ENCODE measurements at places on chromosomes 3 and 15.

DNA sequence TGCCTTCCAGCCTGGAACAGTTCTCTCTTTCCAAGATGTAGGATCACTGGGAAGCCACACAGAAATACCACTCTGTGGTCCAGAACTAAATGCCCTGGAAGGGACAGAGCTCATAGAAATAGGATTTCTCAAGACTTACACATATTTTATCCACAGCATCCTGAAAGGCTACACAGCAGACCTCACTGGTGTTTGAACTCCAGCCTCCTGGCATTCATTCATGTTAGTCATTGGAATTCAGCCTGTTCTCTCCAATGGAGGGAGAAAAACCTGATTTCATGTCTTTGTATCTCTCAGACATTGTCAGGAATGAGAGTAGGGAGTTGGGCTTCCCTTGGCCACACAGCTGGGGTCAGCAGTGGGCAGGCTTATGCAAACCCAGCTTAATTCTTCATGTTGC, 121.1 kb upstream of the PPP2R3A start:
- DNase-seq = no peak

- peak; percentile 46 for DNase-seq
These were observed 71.0 kb downstream of the SQOR start for GRCh38 chr15:45705510-45706473.

DNA sequence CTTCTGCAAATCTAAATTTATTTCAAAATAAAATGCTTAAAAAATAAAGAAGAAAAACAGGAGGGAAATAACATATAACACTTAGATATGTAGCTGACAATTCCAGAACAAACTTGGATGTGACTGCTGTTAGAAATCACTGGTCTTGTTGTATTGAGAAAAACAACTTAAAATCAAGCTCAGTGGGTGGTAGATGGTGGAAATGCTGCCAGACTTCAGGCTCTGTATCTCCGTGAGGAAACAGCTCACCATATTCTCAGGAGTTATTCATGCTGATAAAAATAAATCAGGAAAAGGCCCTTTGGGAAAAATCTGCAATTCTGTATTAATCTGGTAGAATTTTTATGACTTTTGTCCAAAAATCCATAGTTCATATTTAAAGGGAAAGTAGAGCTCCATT, 477.6 kb downstream of the RAP2B start:
- no peak for DNase-seq

DNA sequence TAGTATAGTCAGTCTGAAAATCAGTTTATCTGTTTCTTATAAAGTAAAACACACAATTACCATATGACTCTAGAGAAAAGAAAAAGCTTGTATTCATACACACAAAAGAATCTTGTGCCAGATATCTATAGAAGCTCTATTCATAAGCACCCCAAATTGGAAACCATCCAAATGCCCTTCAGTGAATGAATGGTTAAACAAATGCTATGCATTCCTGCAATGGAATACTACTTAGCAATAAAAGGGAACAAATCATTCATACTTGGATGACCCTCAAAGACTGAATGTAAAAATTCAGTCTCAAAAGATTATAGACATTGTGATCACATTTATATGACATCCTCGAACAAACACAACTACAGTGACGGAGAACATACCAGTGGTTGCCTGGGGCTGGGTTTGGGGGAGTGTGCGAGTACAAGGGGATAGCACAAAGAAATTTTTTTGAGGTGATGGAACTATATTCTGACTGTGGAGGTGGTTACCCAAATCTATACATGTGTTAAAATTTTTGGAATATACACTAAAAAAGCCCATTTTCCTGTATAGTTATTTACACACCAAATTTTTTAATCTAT, 680.6 kb downstream of the NTRK3 start:
- DNase-seq = no peak

DNA sequence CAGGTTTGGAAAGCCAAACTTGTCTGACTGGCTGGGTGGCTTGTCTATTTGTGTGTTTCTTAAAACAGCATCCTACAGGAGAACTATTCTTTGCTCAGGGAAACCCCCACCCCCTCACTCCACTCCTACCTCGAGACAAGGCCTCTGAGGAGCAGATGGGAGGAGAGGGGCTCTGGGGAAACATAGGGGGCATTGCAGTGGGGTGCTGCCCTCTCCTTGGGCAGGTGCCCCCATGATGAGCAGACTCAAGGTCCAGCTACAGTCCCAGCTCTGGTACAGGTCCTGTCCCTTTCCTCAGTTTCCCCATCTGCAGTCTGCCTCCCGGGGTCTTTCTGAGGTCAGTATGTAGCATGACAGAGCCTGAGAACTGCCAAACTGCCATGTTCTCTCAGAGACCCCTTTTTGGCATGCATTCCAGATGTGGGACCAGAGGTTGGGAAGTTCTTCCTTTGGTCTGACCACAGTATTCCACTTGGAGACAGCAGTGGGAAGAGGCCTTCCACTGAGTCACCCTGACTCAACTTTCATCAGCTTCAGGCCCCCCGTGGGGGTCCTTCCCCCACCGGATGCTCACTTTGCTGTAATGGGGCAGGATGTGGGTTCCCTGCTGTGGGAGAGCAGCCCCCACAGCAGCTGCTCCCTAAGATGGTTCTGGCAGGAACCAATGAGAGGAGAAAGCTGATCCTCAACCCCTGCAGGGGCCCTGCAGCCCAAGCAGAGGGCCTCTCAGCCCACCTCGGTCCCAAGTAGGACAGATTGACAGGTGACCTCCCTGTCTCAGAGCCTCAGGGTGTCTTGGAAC, 32.3 kb upstream of the CYP11A1 start:
- no peak for DNase-seq

GRCh38 chr15:63490345-63491034, 13.9 kb upstream of the USP3 start:
- no peak for DNase-seq

- DNase-seq = peak; percentile 98
These were observed 240 bp upstream of the BHLHE40 start for GRCh38 chr3:4978966-4979427.

DNA sequence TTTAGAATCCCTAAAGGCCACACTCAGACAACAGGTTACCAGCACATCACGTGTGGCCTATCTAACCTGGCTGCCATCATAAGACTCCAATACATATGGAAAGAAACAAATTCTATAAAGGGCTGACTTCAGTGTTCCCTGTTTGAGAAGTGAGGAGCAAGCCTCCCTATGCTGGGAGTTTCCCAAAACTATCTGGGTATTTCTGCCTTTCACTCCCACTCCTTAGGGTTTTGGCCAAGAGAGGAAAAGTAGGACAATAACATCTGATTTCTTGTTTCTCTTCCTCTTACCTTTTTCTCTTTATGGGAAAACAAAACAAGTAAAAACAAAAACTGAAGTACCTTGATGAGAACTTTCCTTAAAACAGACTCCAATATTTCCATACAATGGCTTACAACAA, 121.5 kb upstream of the COL8A1 start:
- no peak for DNase-seq

DNA sequence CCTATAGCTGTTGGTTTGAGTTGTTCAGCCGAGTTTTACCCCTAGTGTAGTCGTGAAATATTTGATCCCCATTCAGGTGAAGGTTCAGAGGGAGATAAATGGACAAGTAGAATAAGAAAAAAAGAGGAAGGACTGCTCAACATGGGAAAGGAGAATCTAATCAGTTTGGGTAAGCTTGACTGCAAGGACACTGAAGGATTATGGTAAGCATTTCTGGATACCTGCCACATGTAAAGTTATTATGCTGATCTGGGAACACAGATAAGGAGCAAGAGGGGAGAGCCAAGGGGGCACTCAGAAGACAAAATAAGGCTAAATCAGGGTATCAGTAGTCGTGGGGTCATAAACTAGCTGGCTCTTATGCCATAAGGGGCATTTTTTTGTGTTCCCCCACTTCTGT, 49.9 kb downstream of the TFG start:
- DNase-seq = no peak

DNA sequence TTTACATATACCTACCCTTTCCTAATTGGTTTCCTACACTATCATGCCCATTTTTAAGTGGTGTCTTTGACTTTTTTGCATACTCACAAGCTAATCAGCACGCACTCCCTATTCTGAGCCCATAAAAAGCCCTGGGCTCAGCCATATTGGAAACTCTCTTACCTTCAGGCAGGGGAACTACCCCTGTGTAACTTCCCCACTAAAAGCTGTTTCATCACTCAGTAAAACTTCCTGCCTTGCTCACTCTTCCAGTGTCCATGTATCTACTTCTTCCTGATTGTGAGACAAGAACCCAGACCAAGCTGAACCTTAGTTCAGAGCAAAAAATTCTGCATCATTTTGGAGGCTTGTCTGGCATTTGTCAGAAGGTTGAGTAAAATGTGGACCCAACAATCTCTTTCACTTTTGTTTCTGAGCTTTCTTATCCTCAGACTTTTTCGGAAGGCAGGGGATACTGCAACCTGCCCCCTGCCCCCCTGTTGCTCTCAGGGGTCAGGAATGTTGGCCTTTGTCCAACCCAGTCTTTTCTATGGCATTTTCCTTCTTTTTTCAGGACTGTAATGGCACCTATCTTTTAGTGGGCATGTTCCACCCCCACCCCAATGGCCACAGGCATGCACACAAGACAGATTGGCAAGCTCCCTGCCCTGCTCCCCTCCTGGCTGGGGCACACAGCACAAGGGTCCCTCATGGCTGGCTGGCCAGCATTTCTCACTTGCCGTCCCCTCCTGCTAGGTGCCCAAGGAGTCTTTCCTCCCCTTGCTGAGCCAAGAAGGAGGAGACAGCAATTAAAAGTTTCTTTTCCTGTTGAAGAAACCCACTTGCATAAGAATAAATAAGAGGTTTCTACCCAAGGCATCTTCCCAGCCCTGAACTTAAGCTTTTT, 26.3 kb upstream of the TMEM45A start:
- DNase-seq = no peak

DNA sequence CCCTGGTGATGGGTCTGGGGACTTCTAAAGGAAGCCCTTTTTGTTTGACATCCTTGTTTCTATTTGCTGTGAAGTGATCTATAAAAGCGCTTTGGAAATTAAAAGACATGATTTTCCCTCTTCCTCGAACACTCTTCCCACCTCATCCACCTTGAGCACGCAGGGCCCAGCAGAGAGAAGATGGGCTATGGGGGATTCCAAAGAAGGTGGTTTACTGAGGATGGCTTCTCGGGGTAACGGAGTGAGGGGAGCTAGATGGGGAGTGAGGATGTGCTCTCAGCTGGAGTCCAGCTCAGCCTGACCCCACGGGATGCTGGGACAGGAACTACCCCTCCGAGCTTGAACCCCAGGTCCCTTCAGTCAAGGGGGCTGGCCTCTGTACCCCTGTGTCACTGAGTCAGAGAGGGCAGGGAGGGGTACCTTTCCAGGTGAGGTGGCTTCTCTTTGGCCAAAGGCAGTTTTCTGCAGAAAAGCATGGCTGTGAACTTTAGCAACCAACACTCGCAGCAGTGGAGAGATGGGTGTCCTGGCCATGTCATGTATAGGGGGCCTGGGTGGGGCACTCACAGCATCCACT, 180.7 kb upstream of the SMAD3 start:
- DNase-seq = no peak

DNA sequence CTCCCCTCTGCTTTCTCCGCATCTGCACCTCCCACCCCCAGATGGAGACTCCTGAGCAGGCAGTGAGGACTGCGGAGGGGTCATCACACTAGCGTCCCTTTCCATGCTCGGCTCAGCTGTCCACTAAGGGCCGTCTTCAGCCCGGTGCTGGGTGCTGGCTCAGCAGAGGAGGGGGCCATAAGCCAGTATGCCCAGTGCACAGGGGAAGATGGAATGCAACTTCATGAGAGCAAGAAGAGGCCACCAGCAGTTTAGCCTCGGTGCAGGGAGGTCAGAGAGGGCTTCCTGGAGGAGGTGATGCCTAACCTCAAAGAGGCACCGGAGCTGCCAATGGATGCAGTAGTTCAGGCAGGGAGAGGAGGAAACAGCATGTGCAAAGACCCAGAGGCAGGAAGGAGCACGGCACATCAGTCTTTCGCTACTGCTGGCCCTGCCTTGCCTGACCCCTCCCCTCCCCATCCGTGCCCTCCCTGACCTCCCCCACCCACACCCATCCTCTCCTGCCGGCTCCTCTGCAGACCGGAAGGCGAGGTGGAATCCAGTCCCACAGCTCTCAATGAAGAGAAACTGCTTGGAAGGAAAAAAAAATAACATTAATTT, 15.2 kb upstream of the PLXND1 start:
- no peak for DNase-seq

GRCh38 chr3:81931265-81932251, 170.1 kb upstream of the GBE1 start:
- DNase-seq = no peak

DNA sequence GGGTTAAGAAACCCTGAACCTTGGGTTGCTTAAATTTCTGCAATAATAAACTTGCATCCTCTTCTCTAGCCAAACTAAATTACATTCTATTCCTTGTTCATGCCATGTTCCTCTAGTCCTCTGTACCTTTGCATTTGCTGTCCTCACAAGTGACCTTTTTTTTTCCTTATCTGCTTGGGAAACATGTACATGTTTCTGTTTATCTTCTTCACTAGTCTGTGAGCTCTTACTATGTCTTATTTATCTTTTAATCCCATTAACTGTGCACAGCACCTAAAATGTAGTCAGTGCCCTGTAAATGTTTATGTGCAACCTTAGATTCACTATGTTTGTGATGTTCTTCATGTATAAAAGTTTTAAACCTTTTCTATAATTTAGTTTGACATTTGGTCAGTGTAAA, 61.9 kb downstream of the REC114 start:
- no peak for DNase-seq

GRCh38 chr3:66425032-66425431, 75.8 kb downstream of the LRIG1 start:
- no peak for DNase-seq

DNA sequence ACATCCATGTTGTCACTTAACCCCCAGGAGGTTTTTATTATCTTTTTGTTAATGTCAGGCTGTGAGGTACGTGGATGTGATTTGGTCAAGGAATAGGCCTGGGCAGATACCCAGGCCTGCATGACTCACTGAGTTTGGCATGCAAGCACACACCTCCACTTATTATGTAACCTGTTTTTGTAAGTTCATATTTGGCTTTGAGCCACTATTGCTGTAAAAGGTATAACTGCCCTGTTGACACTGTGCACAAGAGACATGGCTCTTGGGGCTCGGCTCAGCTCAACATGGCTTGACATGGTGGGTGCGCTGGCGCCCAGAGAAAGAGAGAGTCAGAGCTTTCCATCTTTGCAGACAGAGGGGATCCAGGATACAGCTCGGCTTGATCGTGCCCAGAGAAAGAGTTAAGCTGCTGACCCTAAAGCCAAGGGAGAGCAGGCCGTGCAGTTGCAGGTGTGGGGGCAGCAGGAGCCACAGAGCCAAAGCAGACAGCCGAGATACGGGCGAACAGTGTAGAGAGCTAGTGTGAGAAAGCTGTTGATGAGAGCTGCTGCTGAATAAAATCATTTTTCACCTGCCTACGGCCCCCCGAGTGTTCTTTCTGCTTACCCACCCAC, 67.9 kb upstream of the UNC13C start:
- no peak for DNase-seq

DNA sequence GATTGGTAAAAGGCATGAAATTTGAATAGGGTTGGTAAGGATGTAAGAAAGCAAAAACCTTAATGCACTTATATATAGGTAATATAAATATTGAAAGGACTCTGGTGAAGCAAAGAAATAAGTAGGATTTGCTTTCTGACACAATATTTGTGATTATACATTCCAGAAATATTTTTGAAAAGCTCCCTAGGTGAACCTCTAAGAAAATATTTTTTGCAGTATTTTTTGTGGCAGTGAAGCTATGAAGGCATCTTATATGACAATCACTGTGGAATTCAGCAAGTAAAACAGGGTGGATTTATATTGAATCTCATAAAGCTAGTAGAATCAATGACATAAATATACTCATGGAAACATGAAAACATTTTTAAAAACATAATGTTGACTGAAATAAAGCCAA, 119.6 kb upstream of the EPHA3 start:
- no peak for DNase-seq

- no peak for DNase-seq
These were observed 12.6 kb upstream of the SHQ1 start for GRCh38 chr3:72860846-72861245.

- DNase-seq = no peak
These were observed 148.6 kb downstream of the MCTP2 start for GRCh38 chr15:94379986-94380385.
